Neuronal stem cell (in vitro differentiated cells): ENCODE measurements at places on chromosomes 11 and 22.

DNA sequence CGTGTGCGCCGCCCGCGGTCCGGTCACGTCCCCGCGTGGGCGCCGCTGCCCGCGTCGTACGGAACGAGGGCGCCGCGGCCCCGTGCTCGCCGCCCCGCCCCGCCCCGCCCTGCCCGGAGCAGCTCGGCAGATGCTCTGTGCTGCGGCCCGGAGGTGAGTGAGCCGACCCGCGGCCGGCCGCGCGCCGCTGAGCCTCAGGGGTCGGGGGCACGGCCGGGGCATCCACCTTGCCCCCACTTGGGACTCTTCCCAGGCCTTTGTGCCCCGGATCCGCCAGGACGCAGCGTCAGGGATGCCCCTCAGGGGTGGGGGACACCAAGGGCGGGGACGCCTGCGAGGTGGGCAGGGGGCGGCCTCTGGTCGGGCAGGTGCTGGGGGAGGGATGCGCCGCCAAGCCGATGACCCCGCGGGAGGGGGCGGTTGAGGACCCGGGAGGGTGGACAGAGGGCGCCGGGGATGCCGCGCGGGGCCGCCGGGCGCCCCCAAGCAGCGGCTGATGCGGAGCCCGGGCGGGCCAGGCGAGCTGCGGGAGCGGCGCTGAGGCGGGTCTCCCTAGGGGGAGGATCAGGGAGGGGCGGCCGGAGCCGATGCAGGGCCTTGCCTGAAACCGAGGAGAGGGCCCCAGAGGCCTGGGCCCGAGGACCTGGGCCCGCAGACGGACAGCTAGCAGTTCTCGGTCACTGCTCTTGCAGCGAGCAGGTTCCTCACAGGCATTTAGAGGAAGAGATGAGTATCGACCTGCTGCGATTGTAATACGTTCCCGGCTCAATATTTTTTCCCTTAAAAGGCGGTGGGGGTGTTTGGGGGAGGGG, at the start of gene GNAZ:
Gene GNAZ, plus strand, starts transcription at position 102 of the 812 bp plus-strand sequence. CDS start 25,177 bp downstream, outside the sequence.
- DNase-seq: peak; percentile 51

GRCh38 chr22:31734512-31734911, 15.4 kb downstream of the PRR14L start:
- no peak for DNase-seq

- DNase-seq: no peak
Observed at GRCh38 chr11:1862588-1863351, 9.9 kb downstream of the LSP1 start.

GRCh38 chr11:24705474-24705873, 208.6 kb downstream of the LUZP2 start:
- no peak for DNase-seq

DNA sequence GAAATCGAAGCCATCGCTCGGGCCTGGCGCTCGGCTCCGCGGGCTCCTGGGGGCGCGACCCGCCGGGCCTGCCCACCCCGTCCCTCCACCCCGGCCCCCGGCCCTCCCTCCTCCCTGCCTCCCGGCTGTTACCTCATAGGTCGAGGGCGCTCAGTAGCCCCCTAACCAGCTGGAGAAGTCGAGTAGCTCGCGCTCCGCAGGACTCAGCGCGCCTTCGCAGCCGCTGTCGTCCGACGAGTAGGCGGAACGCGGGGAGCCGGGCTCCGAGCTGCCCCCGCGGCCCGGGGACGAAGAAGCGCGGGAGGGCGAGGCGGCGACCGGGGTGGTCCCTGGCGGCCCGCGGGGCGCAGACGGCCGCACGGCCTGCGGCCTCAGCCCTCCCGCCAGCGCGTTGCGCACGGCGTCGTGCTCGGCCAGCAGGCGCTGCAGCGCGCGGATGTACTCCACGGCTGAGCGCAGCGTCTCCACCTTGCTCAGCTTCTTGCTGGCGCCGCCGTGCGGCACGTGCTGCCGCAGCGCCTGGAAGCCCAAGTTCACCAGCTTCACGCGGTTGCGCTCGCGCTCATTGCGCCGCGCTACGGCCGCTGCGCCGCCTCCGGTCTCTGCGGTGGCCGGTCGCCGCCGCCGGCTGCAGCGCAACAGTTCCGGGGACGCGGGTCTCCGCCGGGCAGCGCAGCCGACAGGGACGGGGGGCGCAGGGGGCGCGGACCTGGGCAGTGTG, 627 bp downstream of the ASCL2 start:
- no peak for DNase-seq

DNA sequence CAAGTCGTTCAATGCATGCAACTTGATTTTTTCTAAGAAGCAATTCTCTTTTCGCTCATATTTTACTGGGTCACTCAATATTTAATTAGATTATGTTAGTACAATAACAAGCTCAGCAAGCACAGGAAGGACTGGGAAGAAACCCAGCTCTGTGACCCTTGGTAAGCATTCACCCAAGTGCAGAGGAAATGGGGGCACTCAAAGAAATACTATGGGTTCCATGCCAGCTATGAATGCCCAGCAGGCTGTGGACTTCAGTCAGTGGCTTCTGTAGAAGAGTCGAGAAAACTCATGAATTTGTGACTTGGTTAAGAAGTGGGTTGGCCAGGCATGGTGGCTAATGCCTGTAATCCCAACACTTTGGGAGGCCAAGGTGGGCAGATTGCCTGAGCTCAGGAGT, 123.6 kb downstream of the GALNT18 start:
- DNase-seq: no peak

DNA sequence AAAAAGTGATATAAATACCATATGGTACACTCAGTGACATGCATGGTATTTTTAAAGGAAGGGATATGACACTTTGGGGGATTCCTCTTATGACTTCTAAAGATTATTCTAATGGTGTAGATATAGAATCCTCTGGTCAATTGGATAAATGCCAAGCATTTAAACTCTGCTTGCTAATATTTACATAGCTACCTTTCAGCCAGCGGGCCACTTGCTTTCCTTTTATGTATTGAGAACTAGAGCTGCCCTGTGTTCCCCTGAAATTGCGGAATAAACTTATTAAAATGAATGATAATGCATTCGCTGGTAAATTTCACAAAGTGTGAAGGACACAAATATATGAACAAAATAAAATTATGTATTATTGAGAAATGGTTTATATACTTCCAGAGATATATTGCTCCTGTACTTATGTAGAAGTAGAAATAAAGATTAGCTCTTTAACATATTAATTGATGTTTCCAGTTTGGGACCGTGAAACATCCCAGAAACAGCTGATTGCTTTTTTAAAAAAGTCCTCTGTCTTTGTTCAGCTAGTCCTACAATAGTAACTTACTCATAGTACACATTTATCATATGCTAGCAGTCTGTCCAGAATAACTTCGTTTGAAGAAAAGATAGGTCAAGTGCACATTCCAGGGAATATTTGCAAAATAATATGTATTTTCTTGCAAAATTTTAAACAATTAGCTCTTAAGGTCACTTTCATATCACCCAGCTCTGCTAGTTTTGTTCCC, 40.1 kb upstream of the CARD18 start:
- no peak for DNase-seq

DNA sequence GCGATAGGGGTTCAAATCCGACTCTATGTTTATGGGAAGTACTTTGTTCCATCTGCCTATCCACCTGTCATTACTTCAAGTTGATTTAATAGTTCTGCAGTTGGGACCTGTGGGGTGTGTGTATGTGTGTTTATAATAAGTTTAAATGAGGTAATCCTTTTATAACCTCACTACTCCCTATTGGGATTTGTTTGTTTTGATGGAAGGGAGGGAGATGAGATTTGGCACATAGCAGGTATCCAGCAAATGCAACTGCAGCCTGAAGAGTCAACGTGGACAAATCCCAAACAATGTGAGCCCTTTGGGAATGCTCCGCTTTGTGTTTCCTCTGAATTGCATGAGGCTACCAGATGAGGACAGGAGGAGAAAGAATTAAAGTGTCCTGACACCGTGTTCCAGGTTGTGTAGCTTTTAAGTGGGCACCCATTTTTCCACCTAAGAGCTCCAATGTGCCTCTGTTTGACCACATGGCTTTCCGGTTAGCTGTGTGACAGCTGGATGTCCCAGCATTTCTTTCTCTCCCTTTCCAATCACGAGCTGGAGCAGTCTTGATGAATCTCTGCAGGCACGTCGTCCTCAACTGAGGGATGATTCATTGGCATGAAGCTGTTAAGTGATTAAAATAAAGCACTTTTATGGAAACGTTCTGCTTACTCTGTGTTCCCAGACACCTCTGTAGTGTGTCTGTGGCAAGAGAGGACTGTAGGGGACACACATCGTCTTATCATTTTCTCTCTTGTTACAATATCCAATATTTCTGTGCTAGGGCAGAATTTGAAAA, 610.7 kb downstream of the NTM start:
- DNase-seq: no peak

- no peak for DNase-seq
Observed at GRCh38 chr11:114886644-114887265, 208.4 kb downstream of the NXPE2 start.

GRCh38 chr11:128157423-128158298, 429.7 kb downstream of the ETS1 start:
- DNase-seq: peak; percentile 70

DNA sequence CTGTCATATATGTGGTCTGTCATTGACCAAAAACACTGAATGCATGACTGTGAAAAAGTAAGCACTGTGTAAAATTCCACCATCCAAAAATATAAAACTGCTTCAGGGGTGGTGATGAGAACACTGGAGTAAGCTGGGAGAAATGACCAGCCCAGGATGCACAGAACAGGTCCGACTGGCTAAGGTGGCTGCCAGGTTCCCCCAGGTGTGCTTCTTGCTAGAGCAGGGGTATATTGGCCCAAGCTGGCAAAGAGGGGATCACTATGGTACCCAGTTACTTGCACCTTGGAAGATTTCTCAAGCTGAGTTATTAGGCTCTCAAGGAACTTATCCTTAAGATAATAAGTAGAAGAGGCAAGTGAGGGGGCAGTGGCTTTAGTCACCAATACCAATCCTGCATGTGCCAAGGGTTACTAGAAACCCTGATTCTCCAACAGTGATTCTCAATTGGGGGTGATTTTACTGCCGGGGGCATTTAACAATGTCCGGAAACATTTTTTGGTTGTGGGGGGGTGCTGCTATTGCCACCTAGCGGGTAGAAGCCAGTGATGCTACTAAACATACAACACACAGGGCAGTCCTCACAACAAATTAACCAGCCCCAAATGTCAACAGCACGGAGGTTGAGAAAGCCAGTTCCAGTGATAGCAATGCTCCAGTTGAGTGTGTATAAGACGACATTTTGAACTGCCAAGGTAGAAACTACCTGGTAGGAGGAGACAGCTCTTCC, 15.7 kb downstream of the SNU13 start:
- no peak for DNase-seq

GRCh38 chr11:131522851-131523250, 152.4 kb downstream of the NTM start:
- no peak for DNase-seq

DNA sequence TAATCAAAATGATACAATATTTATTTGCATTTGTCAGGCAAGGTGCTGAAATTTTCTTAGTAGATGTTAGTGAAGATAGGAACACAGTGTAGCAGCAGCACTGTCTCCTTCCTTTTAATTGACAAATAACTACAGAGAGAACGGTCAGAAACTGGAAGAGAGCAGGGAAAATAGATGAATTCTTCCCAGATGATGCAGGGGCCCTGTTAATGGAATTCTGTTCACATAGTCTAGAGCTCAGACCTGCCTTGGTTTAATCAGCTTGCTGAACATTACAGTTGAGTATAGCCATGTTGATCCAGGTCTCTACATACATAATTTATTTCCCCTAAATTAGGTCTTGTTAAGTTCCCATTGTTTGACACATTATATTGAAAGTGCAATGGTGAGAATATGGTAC, 127.4 kb downstream of the SLC17A6 start:
- DNase-seq: no peak

DNA sequence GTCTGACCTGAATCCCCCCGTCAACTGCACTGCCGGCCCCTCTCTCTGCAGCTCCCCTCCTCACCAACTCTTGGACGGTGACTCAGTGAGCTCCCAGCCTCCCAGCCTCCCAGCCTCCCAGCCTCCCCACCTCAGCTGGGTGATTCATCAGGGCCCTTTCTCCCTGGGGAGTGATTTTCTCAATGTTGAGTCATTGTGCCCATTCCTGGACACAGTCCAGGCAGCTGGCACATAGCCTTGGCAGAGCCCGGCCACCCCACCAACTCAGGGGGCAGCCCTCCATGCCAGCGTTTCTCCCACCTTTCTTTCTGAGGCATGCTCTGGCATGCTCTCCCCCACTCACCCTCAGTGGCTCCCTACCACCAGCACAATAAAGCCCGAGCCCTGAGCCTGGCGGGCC, 30.7 kb downstream of the PDE2A start:
- DNase-seq: no peak

GRCh38 chr11:114942207-114942606, 263.9 kb downstream of the NXPE2 start:
- no peak for DNase-seq

GRCh38 chr11:15048616-15049015, 24.8 kb upstream of the CALCB start:
- DNase-seq: no peak

- peak; percentile 29 for DNase-seq
Observed at GRCh38 chr11:125165111-125165842, 726 bp downstream of the PKNOX2 start.

DNA sequence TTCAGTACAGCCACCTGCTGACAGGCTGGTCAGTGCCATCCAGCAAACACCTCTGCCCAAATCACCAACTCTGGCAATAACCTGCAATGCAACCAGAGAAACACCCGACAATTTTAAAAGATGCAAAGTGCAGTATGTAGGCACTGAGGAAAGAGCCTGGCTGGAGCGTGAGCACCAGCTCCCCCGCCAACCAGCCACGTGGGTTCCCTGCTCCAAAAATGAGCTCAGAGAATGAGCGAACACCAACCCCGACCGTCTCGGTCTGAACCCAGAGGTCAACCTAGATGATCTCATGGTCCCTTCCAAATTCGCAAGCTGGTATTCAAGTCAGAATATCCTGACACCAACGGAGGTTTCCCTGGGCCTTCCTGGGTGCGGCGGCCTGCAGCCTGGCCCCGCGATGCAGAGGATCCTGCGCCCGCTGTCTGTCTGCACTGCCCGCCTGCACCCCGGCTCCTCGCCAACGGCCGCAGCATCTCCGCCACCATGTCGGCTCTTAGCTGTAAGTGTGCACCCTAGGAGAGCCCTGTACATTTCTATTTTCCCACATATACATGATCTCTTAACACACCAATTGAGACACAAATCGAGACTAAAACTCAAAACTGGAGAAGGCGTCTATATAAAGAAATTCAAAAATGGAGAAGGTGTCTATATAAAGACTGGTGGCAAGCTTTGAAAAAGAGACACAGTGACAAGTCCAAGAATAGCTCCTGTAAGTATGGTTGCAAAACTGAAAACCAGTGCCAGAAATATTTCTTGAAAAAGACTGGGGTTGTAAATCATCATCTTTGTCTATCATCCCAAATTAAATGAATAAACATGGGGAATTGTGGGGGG, 22.8 kb downstream of the TMEM184B start:
- DNase-seq: no peak

- no peak for DNase-seq
Observed at GRCh38 chr11:84673753-84674152, 953.4 kb downstream of the DLG2 start.
